Uterus (tissue), 4 donors: ENCODE measurements at places on chromosomes 3 and 15.

DNA sequence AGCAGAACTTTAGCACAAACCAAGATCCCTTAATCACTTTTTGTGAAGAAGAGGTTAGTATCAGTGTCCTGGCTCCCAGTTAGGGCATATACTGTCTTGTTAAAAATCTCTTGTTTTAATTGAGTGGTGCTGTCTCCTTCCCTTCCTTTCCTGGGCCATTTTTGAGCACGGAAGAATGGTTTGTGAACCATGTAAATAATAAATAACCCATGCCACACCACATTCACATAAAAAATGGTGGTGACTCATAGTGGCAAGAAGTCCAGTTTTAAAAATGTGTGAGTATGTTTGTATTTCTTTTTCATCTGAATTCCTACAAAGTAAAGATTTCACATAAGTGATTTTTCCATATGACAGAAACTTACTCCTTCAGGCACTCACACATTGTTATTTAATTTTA, 59.1 kb upstream of the SPRED1 start:
- DNase-seq: no peak

- no peak for DNase-seq
These were observed 1.9 kb downstream of the TMIE start for GRCh38 chr3:46703013-46703520.

DNA sequence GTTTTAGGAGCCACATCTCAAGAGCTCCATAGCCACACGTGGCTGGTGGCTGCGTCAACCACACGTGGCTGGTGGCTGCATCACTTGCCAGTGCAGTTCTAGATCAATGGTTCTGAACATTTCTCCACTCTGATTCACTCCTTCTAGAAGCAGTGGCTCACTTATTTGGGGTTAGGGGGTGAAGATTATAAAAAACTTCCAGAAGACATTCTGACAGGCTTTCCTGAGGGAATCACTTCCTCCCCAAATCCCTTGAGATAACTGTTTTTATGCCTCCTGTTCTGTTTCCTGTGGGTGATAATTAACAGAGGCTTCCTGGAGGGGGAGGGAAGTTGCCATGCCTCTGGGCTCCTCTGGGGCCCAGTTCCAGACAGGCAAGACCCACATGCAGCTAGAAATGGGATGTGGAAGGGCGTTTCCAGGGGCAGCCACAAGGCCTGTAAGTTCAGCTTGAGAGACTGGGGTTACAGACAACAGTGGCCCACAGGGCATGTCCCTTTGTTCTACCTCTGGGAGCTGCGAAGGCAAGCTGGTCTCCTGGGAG, 23.6 kb downstream of the HEG1 start:
- no peak for DNase-seq

GRCh38 chr3:35733341-35733740, 94.0 kb downstream of the ARPP21 start:
- no peak for DNase-seq

DNA sequence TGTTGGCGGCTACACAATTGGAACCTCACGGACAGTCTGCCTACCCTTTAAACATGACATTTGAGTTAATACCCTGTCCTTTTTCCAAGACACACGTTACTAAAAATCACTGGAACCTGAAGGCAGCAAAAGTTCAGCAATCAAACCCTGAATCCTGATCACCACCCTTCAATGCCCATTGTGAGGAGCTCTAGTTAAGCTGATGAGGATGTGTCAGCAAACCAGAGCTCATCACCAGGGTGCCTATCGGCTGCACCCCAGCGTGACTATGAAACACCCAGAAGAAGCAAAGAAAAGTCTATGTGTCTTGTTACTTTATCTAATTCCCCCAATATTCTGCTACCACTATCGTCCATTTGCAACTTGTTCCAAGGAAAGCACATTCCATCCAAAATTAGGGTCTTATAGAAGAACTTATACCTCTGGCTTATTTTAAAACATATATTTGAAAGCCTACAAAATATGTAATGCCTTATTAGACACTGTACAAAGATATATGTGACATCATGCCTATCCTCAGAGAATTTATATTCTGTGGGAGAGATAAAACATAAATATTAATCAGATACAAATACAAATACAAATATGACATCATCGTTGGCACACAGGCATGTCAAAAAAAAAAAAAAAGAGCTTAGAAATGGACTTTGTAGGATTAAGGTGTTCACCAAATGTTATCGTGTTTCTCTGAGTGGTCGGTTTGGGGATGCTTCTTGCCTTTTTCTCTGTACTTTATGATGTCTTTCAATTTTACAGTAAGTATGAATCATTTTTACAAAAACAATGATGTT, 219.7 kb upstream of the SETMAR start:
- DNase-seq: no peak

DNA sequence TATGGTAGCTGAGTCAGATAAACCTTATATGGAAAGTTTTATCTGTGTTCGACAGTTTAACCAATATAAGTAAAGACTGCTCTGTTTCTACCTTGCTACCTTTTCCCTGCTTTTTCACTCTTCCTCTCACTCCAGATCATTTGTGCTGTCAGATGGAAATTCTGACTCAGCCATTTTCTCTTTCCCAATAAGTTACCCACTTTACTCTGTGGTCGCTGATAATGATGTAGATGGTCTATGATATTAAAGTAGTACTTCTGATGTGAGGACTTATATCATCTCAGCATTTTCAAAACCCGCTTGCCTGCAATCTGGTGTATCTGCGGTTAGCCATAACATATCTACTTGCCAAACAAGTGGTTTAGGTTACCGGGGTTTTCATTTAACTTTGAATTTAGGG, 15.0 kb upstream of the UTS2B start:
- DNase-seq: no peak

- no peak for DNase-seq
These were observed 48.5 kb downstream of the AMOTL2 start for GRCh38 chr3:134325706-134326105.

- no peak for DNase-seq
These were observed 304.9 kb downstream of the FGF12 start for GRCh38 chr3:192422321-192422996.

DNA sequence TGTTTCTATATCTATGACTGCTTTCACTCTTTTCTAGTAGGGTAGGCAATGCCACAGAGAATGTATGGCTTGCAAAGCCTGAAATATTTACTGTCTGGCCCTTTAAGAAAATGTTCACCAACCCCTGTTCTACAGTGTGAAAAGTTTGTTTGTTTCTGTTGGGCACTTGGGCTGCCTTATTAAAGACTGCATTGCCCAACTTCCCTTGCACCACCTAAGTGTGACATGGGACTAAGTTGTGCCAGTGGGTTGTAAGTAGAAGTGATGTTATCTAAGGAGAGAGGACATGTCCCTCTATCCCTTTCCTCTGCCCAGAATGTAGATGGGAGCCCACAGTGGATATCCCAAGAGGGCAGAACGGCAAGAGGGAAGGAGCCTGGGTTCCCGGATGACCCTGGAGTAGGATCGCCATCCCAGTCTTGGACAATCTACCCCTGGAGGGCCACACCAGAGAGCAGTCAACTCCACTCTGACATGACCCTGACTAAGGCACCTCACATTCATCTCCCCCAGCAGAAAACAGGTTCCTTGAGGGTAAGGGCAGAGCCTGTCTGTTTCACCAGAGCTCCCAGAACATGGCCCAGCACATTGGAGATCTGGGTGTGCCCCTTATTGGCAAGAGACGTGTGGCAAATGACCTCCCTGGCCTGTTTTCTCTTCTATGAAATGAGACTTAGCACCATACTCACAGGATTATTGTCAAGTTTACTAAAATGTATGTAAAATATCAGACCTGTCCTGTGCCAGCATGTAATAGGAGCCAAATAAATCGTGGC, 138.8 kb downstream of the SMAD6 start:
- no peak for DNase-seq

DNA sequence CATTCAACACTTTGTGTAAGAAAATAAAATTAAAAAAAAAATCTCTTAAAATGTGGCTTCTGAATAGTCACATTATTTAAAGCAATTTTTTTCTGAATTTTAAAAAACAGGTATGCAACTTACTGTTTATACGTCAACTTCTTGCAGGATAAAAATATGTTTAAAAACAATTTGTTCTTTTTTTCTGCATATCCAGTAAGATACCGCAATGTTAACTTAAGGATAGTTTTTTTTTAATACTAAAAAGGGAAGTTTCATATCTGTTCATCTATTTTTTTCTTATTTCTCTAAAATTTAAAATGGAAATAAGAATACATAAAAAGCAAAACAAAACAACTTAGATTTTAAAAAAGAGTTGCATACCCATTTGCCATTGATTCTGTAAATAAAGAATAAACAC, 27.4 kb downstream of the GOLIM4 start:
- no peak for DNase-seq

DNA sequence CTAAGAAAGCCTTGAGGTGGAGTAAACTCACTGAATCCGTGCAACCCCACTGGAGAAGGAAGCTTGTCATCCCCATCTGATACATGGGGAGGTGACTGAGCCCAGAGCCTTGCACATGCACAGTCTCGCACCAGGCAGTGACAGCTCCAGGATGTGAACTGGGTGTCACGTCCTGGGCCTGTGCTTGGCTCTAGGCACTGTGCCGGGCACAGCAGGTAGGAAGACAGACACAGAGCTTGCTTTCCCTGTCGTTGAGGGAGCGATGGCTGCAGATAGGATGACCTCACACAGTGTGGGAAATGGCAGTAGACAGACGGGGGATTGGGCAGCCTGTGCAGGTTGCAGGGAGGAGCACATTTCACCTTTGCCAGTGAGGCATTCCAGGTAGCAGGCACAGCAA, 12.2 kb upstream of the ATP2B2 start:
- DNase-seq: no peak

- no peak for DNase-seq
These were observed 191.3 kb downstream of the PDE8A start for GRCh38 chr15:85172846-85173490.

- DNase-seq: no peak
These were observed 123.3 kb upstream of the BFSP2 start for GRCh38 chr3:133276594-133276993.

DNA sequence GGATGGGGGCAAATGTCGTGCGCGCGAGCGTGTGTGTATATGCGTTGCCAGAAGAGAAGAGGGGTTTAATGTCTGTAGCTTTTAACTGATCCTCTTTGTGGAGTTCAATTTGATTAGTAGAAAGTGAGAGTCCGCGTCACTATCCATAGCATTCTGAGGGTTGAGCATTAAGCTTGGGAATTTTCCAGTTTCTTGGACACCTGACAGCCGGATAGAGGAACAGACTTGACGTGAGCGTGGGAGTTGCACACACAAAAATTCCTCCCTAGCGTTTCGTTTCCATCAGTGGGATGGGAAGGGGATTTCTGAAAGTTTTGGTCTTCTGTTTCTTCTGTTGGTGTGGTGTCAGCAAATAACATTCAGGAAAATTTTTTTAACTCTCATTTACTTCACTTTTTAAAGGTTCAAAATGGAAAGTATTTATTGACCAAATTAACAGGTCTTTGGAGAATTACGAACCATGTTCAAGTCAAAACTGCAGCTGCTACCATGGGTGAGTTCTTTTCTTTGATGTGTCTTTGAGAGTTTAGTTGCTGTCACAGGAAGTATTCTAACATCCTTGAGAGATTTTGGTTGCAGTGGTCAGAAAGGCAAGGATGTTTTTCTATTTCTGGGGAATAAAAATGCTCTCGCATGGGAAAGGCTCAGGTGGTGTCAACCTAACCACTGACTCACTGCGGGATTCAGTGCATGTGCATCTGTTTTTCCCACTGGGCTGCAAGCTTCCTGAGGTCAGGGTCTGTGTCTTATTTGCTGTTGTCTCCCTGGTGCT, 841 bp downstream of the POGLUT1 start:
- no peak for DNase-seq

- no peak for DNase-seq
These were observed 877 bp upstream of the GP5 start for GRCh38 chr3:194399874-194400411.

GRCh38 chr3:195903950-195904290, 4.4 kb downstream of the TNK2 start:
- no peak for DNase-seq

DNA sequence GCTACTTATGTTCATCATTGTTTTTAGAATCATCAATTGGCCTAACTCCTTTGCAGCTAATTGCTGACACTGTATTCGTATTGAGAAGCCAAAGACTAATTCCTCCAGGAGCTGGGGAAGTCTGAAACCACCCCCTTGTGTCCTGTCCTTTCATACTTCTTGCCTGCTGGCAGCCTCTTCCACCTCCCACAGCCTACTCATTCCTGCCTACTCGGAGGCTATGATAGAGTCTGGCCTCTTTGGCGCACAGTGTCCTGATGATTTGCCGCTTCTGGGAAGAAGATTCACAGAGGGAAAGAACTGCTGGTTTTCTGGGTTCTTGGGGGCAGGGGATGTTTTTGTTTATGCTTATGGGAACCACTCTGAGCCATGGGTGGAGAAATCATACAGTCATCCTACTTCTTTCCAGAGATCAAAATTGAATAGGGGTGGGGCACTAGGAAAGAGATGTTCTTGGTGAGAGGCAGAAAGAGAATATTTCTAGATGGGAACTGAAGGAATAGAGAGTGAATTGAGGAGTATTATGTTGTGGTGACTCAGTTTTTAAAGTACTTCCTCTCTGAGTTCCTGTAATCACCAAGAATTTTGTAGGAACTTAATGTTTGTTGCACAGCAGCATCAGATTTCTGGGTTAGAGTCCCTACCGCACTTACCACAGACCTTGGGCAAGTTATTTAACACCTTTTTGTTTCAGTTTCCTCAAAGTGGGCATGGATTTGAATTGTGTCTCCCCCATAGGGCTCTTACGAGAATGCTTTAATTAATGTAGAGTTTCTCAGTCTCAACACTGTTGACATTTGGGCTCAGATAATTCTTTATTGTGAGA, 22.1 kb upstream of the SCAANT1 start:
- no peak for DNase-seq

DNA sequence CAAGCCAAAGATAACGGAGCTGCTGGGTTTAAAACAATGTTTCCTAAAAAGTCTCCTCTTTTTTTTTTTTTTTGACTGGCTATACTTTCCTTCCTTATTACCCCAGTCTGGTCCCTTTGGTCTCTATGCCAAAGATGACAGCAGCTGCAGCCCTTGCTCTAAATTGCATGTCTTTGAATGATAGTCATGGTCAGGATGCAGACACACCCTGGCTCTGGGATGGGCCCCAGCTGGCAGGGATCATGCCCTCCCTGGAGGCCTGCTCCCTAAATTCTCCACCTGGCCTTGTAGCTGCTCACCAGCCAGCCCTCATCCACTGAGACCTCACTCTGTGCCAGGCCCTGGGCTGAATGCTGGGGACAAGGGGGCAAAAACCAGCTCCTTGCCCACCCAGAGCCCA, 95.8 kb downstream of the MESD start:
- no peak for DNase-seq

- DNase-seq: peak; percentile 31
These were observed 475 bp downstream of the EIF4E3 start for GRCh38 chr3:71724584-71725270.
